Stimulated activated CD4-positive, alpha-beta T cell treated with anti-CD3 and anti-CD28 coated beads, Interleukin-15, amount 100 ng/mL, for 1 hour (primary cell): ENCODE measurements at places on chromosomes 5 and 9.

DNA sequence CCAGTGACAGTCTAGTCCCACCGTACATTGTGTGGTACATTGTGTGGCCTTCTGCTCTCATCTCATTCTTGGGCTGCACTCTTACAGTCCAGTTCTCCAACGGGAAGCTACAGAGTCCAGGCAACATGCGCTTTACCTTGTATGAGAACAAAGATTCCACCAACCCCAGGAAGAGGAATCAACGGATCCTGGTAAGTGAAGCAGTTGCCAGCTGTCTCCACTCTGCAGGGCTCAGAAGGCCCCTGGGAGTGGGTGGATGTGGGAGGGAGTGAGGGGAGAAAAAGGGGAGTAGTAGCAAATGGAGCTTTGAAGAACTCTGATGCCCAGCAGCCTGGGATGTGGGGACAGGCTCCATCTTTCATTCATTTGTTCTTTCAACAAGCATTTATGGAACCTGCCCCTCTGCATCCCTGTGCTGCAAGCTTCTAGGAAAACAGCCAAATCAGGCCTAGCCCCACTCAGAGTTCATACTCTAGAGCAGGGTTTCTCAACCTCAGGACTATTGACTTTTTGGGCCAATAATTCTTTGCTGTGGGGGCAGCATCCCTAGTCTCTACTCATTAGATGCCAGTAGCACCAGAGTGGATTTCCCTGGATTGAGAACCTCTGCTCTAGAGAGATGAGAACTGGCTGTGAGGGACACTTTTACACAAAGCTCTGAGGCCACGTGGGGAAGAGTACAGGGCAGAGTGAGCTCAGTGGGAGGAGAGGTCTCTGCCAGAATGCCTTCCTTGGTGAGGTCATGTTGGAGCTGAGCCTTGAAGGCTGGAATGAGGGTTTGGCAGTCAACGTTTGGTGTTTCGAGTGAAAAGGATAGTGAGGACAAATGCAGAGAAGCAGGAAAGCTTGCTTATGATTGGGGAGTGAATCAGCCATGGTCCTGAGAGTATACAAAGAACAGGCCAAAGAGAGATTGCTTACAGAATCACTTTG lies 1.1 kb downstream of the POLR1E start:
- no peak for DNase-seq

DNA sequence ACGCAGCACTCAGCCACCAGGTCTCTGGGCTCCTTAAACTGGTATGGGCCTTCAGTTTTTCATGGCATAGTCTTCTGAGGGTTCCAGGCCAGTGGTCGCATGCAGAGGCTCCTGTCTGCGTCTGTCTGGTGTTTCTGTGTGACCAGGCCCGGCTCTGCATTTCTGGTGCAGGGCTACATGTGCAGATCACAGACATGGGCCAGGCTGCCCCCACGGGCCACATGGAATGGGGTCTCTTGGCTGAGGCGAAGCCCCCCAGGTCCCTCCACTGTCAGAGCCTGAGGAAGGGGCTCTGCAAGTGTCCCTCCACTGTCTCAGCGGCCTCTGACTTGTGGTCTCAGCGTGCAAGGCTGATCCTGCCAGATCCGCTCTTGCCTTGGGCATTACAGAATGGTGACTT lies 15.6 kb upstream of the CARD19 start:
- no peak for DNase-seq

DNA sequence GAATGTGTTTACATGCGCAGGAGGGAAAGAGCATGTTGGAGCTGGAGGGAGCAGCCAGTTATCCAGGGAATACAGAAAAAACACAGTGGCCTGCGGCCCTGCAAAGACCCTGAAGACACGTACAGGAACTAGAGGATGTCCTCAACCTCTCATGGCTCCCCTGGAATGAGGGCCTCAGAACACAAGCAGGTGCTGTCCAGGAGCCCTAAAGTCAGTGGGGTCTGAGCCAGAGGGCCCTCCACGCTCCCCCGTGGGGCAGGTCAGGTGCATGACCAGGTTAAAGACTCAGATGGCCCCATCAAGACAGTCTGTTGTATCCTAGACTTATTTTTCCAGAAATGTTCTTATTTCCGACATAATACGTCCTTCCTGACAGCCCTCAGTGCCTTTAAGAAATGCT lies 106.9 kb downstream of the ROR2 start:
- DNase-seq = no peak

DNA sequence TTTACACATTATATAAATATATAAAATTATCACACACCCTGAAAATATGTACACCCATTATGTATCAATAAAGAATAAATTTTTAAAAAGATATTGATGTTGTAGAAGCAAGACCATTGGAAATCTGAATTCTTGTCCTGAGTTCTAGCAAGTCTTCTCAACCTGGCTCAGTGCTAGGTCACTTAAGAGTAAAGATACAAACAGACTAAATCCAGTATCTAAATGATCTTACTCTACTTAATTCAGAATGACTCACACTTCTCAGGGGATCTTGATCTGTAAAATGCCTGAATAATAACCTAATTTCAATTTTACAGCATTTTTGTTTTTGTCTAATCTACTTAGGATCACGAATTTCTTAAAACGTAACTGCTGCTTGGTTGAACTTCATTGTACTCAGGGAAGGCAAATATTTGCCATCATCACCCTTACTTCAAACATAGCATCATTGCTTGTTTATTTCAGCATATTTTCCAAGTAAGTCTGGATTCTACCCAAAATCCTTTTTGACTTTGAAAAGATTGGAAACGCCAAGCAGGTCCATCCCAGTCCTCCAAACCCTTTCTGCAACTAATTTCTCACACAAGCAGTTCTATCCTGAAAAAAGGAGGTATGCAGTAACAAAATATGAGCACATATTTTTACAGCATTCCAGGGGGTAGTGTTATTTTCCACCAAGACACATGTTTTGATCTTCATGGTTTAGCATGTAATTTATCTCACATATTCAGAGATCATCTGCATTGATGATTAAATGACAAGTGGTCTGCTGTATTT lies 582.6 kb downstream of the PSAT1 start:
- no peak for DNase-seq

- no peak for DNase-seq
Measured at GRCh38 chr5:179355976-179356974, 11.0 kb upstream of the ADAMTS2 start.

- DNase-seq = no peak
Measured at GRCh38 chr5:181282874-181283273, 21.9 kb upstream of the TRIM52 start.

- DNase-seq = no peak
Measured at GRCh38 chr9:90808398-90808797, 6.8 kb downstream of the SYK start.

GRCh38 chr5:126878634-126879033 lies 101.7 kb downstream of the LMNB1 start:
- no peak for DNase-seq

DNA sequence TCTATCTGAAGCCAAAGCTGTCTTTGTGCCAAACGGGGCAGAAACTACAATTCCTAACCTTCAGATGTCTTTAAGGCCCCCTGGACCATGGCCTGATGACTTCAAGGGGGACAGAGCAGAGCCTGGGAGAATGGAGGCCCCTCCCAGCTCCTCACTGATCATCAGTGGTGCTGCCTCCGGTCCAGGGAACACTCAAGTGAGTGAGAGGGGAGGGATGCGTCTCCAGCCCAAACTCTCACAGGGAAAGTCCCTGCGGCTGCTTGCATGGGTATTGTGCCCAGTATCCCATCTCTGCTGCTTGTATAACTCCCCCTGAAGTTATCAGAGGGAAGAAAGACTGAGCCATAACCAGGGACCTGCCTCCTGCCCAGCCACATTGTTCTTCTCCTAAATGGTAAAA lies 231.5 kb upstream of the PANK3 start:
- no peak for DNase-seq

GRCh38 chr5:133086366-133086875 lies 34.6 kb downstream of the HSPA4 start:
- no peak for DNase-seq

- no peak for DNase-seq
Measured at GRCh38 chr9:21970800-21971640, 23.2 kb downstream of the CDKN2A start.

GRCh38 chr5:35266276-35266675 lies 36.0 kb upstream of the PRLR start:
- DNase-seq = no peak
